AG04450 (cell line): ENCODE measurements at places on chromosomes 13 and 19.
A peak's percentile ranks its signal among the peaks of the same experiment; 100 is the strongest.

- DNase-seq, result no peak
Measured at GRCh38 chr19:376111-376470, 31.5 kb upstream of the MIER2 start.

DNA sequence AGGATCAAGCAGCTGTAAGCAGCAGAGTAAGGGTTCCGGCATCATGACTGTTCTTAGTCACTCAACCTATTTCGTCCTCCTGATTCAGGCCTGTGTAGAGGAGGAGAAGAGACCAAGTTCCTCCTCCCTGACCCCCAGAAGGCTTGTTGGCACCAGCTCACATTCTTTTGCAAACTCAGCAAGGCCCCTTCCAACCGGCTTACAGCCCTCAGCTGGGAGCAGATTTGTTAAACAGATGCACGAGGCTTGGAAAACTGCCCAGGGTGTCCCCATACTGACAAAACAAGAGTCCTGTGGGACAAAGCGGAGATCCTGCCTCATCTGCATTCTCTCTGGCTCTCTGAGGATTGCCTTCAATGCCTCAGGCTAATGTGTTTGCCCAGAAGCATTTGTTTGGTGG lies 113.2 kb upstream of the SOX21 start:
- DNase-seq, result no peak

DNA sequence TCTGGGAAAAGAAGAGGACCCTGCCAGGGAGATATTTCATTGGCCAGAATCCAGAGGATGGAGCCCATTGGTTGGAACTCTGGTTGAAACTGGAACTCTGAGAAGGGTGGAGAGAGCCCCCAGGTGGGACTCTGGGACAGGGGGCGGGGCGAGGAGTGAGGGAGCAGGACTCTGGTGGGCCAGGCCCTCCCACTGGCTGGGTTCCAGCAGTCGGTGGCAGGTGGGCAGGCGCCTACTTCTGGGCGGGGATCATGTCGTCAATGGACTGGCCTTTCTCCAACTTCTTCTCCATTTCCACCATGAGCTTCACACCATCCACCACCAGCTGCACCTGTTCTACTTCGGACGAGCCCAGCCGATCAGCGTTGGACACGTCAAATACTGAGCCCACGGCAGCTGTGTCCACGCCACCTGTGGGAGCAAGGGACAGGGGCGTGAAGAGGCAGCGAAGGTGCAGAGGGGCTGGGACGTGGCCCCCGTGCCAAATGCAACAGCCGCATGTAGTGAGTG lies 16.1 kb downstream of the CKM start:
- DNase-seq, result no peak

GRCh38 chr13:67119481-67119894 lies 110.6 kb downstream of the PCDH9 start:
- DNase-seq, result peak; percentile 84

DNA sequence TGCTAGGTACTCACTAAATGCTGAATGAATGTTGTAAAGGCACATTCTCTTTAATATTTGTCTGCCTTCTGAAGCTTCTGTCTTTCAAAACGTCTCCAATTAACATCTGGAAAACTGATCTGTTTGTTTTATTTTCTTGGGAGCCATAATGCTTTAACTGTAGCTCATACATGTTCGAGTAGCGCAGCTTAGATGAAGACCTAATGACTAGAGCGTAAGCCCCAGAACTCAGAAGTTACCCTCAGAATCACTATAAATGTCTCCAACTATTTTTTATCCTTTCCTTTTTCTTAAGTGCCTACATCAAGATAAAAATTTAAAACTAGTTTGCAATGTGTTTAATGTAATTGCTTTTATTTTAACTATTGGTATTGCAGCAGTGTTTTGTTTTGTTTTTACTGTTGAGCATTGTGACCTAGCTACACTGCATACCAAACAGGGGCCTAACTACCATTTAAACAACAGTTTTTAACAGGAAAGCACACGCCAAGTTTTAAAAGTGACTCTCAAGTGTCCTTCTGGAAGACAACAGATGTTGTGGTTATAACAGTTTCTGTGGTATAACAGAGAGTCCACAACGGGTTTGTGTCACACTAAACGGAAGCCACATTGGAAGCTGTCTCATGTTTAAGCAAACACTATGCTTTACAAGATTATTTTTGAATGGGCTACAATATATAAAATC lies 42.0 kb downstream of the MRPL57 start:
- no peak for DNase-seq

DNA sequence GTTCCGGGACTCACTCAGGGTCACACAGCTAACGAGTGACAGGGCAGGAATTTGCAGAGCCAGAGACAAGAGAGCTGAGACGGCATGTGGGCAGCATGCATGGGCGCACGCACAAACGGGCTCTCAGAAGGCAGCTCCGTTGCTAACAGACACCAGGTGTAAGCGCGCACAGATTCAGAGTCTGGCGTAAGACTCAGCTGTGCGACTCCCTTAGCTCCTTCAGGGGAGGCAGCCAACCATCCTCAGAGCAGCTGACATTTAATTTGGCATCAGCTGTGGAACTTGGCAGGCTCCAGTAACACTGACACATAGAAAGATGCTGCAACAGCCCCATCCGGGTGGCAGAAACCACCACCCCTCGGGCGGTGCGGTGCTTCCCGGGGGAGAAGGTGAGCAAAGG lies 7.5 kb upstream of the TM6SF2 start:
- DNase-seq, result no peak

GRCh38 chr13:38824342-38824741 lies 137.5 kb downstream of the FREM2 start:
- no peak for DNase-seq

DNA sequence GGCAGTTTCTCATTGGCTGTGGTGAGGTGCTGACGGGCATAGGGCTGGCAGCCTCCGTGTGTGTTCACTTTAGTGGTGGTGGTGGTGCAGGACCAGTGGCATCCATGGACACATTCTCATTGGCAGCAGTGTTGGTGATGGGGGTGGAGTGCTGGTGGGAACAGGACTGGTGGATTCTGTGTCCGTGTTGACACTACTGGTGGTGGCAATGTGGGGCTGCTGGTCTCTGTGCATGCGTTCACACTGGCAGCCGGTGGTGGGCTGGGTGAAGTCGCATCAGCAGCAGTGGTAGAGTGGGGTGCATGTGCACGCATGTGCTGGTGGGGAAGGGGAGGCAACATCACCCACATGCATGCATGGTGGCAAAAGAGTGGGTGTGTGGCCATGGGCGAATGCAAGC lies 1471.4 kb upstream of the PCDH20 start:
- no peak for DNase-seq

DNA sequence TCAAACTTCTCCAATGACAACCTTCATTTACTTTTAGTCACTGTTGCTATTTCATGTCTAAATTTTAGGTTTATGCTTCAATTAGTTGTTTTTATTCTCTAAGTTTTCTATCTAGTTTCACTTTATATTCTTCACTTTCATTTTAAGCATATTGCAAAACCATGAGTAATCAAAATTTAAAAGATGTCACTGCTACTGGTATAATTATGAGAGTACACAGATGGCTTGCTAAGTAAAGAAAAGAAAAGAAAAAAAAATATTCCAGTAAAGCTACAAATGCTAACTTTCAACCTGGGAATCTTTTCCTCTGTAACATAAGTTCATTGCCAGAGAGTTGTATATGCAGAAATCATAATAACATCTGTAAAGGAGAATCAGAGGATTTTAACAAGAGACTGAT lies 1624.7 kb downstream of the PCDH9 start:
- no peak for DNase-seq

DNA sequence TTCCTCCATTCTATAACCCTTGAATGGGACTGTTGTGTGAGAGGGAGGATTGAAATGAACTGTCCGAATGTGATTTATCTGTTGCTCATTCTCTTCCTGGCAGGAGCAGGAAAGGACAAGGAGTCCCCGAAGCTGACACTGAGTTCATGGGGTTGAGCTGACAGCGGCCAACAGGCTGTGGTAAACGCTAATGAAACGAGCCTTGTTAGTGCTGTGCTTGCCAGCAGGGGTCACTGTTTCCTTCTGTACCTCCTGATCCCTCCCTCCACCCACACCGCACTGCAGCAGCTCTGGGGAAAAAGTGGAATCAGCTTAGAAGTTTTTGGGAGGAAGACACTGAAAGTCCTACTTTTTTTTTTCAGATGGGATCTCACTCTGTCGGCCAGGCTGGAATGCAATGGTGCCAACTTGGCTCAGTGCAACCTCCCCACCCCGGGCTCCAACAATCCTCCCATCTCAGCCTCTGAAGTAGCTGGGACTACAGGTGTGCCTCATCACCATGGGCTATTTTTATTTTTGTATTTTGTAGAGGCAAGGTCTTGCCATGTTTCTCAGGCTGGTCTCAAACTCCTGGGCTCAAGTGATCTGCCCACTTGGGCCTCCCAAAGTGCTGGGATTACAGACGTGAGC lies 6.7 kb upstream of the ZNF761 start:
- peak; percentile 38 for DNase-seq

DNA sequence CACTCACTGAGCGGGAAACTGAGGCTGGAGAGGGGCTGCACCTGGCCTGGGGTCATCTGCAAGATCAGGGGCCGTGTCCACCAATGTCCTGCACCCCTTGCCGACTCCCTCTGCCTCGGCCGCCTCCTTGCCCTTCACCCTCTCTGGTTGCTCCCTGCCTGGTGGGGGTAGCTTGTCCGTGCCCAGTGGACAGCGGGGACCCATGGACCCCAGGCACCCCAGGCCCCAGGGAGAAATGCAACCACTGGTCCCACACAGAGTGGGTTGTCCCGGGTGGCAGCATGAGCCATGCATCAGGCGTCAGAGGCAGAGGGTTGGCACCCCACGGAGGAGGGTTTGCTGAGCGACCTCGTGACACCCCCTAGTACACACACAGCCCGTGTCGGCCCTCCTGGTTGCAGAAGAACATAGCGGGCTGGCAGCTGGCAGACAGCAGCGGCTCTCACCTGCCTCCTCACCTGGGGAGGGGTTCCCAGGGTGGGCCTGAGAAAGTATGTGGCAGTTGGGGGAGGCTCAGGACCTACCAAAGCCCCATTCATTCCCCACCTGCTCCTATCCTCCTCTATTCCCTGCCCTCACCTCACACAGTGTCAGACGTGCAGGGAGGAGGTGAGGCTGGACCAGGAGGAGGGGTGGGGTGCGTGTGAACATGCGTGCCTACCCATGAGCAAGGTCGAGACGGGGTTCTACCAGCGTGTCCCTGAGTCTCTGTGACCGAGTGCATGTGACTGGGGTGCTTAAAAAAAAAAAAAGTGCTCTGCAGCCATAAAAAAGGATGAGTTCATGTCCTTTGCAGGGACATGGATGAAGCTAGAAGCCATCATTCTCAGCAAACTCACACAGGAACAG lies 8.7 kb downstream of the ADAMTSL5 start:
- DNase-seq, result no peak

DNA sequence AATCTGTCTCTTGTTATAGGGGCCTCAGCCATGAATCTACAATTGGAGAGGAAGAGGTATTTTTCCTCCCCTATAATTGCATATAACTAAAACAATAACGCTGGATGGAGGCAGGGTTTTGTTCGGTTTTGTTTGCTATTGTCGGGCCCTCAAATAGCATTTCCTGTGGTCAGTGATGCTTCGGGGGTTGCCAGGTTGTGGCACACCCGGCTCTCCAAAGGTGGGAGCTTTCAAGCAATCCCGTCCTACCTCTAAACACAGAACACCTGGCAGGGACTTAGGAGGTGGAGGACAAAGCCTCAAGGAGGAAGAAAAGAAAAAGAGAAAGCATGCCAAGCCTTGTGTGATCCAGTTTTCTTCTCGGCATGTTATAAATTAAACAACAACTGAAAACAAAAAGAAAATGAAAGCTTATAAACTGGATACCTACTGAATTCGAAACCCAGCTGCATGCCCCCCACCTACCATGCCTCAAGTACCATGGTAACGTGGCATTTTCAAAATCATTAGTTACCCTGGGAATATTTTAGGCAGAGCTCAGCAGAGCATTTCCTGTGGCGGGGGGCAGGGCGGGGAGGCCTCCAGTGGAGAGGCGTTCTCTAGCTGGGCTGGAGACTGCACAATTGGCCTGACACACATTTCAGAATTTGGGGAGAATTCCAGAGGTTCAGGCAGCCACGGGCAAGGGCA lies 213.8 kb downstream of the DCLK1 start:
- DNase-seq, result no peak

DNA sequence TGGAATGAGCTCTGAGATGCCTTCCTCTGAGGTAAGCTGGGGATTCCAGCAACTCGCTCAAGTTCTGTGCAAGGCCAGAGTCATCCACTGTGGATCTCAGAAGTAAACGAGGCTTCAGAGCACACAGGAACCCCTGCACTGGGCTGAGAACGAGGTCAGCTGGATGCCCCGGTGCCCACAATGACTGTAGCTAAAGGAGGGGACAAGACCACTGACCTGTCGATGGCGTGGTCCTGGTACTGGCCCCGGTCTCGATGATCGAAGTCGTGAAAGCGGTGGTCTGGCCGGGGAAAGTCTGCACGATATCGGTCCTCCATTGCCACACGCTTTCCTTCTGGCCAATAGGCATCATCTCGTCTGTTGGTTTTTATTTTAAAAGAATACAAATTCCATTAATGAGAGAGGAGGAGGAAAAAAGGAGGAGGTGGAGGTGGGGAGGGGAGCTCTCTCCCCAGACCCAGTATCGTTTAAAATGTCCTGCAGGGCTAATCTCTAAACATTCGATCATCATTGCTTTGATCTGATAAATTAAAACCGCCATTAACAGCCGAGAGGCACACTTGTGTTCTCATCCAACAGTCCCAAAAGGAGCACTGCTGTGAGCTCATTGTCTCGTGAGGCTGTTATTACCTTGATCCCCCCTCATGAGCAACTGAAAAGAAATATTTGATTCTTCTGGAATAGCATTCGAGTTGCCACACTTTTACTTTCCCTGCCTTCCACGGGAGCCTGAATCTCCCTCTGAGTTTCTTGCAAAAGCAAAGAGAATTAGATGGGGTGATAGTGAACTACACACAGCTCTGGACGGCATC lies 25.0 kb upstream of the TINCR start:
- no peak for DNase-seq

- no peak for DNase-seq
Measured at GRCh38 chr13:41471785-41472184, 14.4 kb downstream of the RGCC start.

DNA sequence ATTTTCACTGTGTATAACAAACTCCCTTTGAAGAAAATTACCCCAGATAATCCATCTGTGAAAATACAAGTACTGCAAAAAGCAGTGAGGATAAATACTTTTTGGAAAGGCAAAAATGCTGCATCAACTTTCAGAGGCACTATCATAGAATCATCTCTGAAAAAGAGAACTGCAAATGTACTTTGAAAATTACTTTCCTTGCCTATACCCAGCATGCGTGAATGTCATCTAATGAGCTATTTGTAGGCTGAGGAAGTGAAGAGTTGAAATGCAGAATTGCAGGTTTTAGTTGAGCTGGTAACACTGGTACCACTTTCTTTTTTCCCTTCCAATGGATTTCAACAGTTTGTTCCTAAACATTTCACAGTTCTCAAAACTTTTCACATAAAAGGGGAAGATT lies 196.7 kb downstream of the TBC1D4 start:
- no peak for DNase-seq

DNA sequence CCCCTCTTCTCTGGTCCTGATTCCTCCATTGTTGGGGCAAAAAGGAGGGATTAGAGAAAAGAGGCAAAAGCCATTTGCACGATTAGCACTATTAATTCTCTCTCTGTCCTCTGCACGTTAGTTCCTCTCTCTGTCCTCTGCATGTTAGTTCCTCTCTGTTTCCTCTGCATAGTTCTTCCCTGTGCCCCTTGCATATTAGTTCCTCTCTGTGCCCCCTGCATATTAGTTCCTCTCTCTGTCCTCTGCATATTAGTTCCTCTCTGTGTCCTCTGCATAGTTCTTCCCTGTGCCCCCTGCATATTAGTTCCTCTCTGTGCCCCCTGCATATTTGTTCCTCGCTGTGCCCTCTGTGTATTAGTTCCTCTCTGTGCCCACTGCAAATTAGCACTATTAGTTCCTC lies 847.2 kb upstream of the GPC6 start:
- no peak for DNase-seq
